ENCODE measurements at places on chromosomes 2 and 18. TPM values are rescaled to one million over a fixed set of nuclear protein-coding genes. Genes with fewer than 3 reads are reported as not detected.

DNA sequence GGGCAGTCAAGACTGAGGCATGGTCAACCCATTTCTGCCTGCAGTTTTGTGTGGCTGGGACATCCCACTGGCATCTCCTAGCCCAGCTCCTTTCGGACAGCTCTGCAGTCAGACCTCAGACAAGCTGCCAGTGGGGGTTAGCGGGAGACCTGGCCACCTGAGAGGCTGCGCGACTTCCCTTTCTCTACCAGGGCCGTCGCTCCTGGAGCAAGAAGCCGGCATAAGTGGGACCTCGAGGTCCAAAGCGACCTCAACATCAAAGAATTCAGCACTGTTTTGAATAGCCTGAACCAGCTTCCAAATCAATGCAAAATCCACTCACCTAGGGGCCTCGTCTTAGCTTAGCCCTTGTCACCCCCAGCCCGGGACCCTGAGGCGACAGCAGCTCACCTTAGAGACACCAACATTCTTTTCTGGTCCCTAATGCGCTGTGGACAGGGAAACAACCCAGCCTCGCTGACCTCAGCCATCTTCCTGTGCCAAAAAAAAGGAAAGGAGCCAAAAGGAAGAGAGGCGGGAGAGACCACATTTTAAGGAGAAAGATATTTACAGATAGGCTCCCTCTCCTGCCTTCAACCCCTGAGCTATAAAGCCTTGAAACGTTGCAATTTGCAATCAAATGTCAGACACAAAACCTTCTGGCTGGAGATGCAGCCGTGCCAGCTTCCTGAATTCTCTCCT is 81.2 kb downstream of the GFPT1 start:
- no peak for DNase-seq

DNA sequence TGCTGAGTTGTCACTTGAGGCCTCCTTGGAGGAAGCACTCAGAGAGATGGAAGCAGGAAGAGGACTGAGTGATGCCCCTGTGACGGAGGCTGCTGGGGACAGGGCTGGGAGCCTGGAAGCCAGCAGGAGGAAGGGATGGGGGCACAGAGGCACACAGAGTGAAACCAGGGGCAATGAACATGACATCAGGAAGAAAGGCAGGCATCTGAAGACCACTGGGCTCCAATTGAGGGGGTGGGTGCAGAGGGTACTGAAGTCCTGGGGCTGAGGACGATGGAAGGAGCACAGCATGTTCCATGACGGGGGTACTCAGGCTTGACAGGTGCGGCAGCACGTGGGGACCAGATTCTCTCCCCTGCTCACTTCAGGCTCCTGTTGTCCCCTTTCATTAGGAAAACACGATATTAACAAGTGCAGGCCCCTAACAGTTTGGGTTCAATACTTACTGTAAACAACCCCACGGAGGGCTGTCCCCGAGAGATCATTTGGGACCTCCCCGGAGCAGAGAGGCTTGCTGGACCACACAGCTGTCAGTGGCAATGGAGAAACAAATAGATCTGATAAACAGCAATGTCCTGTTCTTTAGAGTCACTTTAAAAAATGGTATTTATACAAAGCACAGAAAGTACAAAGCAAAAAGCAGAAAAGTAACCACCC is 8.7 kb downstream of the INPP5D start:
- DNase-seq: peak; percentile 57

DNA sequence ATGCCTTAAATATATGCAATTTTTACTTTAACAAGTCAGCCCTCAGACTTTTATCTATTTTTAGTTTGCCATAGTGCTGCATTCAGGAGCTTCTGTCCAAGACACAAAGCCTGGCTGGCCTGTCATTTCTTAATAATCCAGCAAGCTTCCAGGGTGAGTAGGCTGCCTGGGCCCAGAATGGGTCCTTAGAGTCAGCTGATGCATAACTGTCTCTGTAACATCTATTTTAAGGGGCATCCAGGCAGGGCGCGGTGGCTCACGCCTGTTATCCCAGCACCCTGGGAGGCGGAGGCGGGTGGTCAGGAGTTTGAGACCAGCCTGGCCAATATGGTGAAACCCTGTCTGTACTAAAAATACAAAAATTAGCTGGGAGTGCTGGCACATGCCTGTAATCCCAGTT is 11.8 kb upstream of the GNLY start:
- no peak for DNase-seq

DNA sequence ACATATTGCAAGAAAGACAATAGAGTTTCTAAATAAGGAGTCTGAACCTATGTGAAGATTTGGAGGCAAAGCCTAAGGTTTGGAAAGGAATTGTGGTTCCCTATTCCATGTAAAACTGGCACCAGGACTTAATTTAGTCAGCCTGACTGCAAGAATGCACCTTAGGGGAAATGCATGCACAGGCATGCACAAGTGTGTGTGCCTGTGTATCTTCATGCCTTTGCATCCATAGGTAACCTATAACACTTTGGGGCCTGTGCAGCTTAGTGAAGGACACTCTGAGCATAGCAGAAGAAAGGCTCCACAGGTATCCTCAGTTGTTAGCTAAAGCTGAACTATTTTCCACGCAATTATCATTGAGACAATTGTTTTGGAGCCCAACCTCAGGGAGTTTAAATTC is 73.4 kb downstream of the RPRM start:
- DNase-seq: no peak

DNA sequence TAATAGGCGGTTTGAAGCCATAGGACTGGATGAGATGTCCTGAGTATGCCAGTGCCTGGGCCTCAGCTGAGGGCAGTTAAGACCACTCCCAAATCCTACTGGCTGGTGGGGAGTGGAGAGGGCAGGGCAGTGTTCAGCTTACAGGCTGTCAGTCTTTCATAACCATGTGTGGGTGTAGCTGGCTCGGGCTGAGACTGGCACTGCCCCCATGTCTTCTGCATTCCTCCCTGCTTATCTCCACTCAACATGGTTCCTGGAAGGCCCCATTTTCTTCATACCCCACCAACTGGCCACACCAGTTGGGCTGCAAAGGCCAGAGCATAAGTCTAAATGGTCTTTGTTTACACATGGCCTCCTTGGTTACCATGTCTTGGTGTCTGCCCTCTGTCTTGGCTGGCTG is 17.2 kb upstream of the IL37 start:
- DNase-seq: no peak

DNA sequence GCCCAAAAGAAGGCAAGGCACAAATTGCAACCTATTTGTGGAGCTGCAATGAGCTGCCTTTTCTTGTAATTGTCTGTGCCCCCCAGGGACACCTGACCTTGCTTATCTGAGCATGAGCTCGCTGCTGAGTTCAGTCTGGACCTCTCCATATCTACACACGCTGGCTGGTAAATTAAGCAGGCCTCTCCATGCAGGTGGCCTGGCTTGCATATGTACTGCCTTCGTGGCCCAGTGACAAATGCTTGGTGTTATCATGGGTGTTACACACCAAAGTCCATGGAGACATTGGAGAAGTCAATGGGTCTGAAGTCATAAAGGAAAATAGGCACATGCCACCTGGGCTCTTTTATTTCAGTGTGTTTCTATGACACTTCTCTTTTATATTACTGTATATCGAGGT is 121.2 kb downstream of the IRS1 start:
- DNase-seq: no peak

- no peak for DNase-seq
Measured at GRCh38 chr2:229132236-229132635, 138.9 kb downstream of the PID1 start.

- DNase-seq: no peak
Measured at GRCh38 chr2:158783923-158784322, 11.2 kb upstream of the DAPL1 start.

DNA sequence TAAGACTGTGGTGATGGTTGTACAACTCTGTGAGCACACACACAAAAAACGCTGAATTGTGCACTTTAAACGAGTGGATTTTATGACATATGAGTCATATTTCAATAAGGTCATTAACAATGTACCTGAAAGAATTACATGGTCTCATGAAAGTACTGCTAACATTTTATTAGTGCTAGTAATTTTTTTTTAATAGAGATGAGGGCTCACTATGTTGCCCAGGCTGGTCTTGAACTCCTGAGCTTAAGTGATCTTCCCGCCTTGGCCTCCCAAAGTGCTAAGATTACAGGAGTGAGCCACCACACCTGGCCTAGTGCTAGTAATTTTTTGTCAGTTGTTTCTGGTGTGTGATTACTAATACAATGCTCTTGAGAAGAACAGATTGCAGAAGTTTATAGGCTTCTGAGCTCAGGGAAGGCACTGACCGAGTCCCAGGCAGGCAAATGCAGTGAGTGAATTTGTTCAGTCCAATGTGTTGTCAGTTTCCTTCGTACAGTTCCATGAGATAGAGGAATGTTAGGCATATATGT is 177.0 kb downstream of the TGIF1 start:
- DNase-seq: no peak

GRCh38 chr18:9017167-9017904 is 85.2 kb upstream of the NDUFV2 start:
- DNase-seq: peak; percentile 58

DNA sequence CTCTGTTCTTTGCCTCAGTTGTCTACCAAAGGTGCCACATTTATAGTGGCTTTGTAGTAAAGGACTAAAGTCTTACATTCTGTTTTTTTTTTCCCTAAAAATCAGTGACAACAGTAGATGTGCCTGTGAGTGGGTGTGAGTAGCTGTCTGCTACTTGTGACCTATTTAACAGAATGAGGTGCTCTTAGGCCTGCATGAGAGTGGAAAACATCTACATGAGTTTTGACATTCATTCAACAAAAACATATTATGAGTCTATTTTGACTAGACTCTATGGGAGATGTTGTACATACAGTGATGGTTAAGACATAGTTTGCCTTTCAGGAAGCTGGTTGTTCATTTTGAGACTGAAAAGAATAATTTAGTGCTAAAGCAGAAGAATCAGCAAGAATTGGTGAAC is 36.7 kb downstream of the IL1R2 start:
- DNase-seq: no peak

- peak; percentile 52 for DNase-seq
Measured at GRCh38 chr18:13429884-13430510, 211.4 kb downstream of the LDLRAD4 start.

DNA sequence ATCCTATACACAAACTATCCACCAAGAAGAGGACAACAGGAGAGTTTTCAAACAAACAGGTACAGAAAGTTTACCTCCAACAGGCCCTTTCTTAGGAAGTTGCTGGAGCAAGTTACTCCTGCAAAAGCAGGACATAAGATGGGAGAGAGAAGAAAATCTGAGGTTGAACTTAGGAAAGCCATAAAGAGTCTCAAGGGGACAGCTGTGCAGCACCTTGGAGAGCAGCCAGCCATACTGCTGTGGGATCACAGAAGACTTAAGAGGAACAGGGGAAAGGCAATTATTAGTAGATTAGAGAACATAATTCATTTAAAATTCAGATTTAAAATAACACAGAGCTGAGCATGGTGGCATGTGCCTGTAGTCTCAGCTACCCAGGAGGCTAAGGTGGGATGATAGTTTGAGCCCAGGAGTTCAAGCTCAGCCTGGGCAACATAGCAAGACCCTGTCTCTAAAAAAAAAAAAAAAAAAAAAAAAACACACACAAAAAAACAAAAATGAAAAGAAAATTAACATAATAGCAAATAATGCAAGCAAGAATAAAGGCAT is 148.1 kb upstream of the SIX3 start:
- no peak for DNase-seq

Gene MPPE1
- total RNA-seq: 18.9 TPM

Gene SP140
- 0.11 TPM for total RNA-seq

Gene FSIP2
- under 0.01 TPM for total RNA-seq

Gene GEN1
- not detected for total RNA-seq

Gene EXOC6B
- 32.4 TPM for total RNA-seq

Gene DOK6
- total RNA-seq: not detected

Gene XPO1
- 47.9 TPM for total RNA-seq

Gene SPHKAP
- not detected for total RNA-seq

Gene UPP2
- total RNA-seq: not detected
